Thyroid gland (tissue), 4 donors: ENCODE measurements at places on chromosomes 7 and 10. TPM values are rescaled to one million over a fixed set of nuclear protein-coding genes. Genes with fewer than 3 reads are reported as not detected.

Gene ABI1
- total RNA-seq: 72.3 TPM

Gene EPHA1
- 17.2 TPM for total RNA-seq

Gene HOXA4
- total RNA-seq: 2.1 TPM

DNA sequence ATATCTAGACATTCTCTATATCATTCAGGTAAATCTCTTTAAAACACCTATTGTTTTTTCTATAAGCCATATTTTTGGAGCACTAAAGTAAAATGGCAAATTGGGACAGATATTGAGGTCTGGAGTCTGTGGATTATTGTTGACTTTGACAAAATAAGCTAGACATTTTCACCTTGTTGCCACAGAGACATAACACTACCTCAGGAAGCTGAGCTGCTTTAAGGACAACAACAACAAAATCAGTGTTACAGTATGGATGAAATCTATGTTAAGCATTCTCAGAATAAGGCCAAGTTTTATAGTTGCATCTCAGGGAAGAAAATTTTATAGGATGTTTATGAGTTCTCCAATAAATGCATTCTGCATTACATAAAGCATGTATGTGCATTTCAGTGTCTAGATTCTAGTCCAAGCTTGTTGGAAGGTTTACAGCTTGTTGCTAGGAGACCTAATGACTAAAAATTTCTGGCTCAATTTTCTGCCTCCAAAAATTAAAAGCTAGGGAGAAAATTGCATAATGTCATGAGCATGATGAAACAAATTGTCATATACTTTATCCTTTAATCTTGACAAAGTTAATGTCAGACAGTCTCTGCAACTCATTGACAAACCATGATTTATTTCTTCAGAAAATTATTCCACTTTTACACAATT, 18.3 kb downstream of the LIPM start:
- H3K36me3 ChIP-seq: no peaks in the 10 kb centered on the region
- DNase-seq: no peak
- H3K27me3 ChIP-seq: no peaks in the 10 kb centered on the region
- H3K4me3 ChIP-seq: no peak overlapping the region
- H3K4me1 ChIP-seq: no peaks in the 10 kb centered on the region
- H3K27ac ChIP-seq: no peak overlapping the region

- no peak for DNase-seq
- no peak overlapping the region for H3K4me3 ChIP-seq
- H3K36me3 ChIP-seq: no peaks in the 10 kb centered on the region
- no peak overlapping the region for H3K27ac ChIP-seq
- H3K4me1 ChIP-seq: no peaks in the 10 kb centered on the region
- H3K27me3 ChIP-seq: no peaks in the 10 kb centered on the region
Measured at GRCh38 chr10:104040862-104041789, 44.6 kb downstream of the COL17A1 start.

- H3K4me3 ChIP-seq: no peak overlapping the region
- no peak overlapping the region for H3K27ac ChIP-seq
- H3K27me3 ChIP-seq: no peaks in the 10 kb centered on the region
- no peaks in the 10 kb centered on the region for H3K36me3 ChIP-seq
- no peaks in the 10 kb centered on the region for H3K4me1 ChIP-seq
- no peak for DNase-seq
Measured at GRCh38 chr10:13930120-13930519, 343.4 kb downstream of the PRPF18 start.
